ENCODE measurements at places on chromosomes 4 and X.

DNA sequence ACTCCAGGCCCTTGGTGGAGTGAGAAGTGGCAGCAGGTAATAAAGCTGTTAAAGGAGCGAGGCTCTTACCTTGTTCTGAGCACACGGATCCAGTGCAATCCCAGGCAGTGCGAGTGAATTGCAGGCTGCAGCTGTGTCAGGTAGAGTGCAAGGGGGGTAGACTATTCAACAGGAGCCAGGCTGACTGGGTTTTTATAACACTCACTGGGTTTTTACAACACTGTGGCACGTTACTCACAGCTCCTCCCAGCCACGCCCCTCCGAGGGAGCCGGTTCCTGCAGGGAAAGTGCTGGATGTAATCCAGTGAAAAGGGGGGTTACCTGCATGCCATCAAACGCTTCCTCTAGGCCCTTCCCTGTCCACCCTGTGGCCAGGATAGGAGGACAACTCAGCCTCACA is 358 bp downstream of the FGFBP1 start:
- peak; percentile 94 for DNase-seq

DNA sequence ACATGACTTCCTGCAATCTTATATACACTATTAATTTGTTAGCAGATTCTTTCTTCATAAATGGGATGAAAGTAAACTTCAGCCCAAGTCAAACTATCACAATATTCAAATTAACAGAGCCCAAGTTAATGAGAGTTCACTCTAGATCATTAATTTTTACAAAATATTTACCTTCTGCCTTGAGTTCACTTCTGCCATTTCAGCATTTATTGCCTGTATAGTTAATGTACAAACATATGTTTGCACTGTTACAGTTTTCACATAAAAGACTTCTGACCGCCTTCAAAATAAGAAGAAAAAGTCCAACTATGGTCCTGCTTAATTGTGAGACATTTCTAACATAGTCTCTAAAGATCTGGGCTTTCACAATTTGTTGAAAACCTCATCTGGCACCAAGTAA is 46.9 kb downstream of the GPC3 start:
- no peak for DNase-seq

GRCh38 chr4:122806981-122807679 is 19.5 kb upstream of the FGF2 start:
- no peak for DNase-seq

DNA sequence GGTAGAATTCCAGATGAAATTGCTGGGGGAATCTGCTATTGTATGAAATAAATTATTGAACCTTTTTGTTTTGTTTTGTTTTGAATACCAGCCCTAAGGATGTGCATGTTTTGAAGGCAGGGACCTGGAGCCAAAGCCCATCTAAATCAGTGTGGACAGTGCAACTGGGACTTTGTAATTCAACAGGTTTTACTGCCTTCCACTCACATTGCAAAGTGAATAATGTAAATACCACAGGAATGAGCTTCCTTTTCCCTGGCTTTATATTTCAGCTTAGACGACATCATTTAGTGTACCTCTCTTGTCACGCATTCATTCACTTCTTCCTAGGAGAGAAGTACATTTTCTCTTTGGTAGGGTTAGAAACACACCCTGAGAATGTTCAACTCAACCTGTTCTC is 795.0 kb downstream of the CENPC start:
- DNase-seq, result no peak

- no peak for DNase-seq
These were observed 92.3 kb upstream of the SHOX start for GRCh38 chrX:538311-538710.

GRCh38 chr4:184347251-184348239 is 126.8 kb downstream of the IRF2 start:
- peak; percentile 77 for DNase-seq

DNA sequence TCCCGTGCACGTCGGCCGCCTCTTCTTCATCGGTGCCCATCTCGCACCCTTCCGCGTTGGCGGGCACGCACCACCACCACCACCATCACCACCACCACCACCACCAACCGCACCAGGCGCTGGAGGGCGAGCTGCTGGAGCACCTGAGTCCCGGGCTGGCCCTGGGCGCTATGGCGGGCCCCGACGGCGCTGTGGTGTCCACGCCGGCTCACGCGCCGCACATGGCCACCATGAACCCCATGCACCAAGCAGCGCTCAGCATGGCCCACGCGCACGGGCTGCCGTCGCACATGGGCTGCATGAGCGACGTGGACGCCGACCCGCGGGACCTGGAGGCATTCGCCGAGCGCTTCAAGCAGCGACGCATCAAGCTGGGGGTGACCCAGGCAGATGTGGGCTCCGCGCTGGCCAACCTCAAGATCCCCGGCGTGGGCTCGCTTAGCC is 1.4 kb downstream of the POU4F2 start:
- DNase-seq, result no peak

GRCh38 chr4:20428436-20429160 is 176.9 kb downstream of the SLIT2 start:
- DNase-seq, result no peak

- no peak for DNase-seq
These were observed 92.6 kb downstream of the BLTP1 start for GRCh38 chr4:122244764-122245163.

- DNase-seq, result no peak
These were observed at the start of gene CCNQ for GRCh38 chrX:153598541-153599191. Gene CCNQ, minus strand, starts transcription at chrX:153599139. Its CDS starts 66 bp downstream, at chrX:153599073.

DNA sequence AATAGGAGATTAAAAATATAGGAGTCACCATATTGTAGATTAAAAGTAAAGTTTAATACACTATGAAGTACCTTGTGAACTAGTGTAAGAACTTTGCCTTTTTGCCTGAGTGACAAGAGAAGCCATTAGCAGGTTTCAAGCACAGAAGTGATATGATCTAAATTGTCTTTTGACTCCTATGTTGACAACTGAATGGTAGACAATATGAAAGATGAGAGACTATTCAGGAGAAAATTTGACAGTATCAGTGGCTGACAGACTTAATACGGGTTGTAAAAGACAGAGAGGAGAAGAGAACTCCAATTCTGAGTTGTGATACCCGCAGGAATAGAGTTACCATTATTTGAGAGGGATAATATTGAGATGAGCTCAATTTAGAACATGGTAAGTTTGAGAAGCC is 1259.8 kb downstream of the PCDH7 start:
- DNase-seq, result no peak
